Fibroblast of pulmonary artery (primary cell): ENCODE measurements at places on chromosomes 2 and 18.

GRCh38 chr2:157046396-157046795 lies 211.1 kb upstream of the GALNT5 start:
- no peak for DNase-seq

- DNase-seq, result no peak
These were observed 214.3 kb downstream of the MGAT5 start for GRCh38 chr2:134468164-134468563.

- peak; percentile 49 for DNase-seq
These were observed 166.5 kb upstream of the COPS8 start for GRCh38 chr2:236919209-236919608.

GRCh38 chr2:129354631-129355030 lies 624.8 kb upstream of the RAB6C start:
- no peak for DNase-seq

DNA sequence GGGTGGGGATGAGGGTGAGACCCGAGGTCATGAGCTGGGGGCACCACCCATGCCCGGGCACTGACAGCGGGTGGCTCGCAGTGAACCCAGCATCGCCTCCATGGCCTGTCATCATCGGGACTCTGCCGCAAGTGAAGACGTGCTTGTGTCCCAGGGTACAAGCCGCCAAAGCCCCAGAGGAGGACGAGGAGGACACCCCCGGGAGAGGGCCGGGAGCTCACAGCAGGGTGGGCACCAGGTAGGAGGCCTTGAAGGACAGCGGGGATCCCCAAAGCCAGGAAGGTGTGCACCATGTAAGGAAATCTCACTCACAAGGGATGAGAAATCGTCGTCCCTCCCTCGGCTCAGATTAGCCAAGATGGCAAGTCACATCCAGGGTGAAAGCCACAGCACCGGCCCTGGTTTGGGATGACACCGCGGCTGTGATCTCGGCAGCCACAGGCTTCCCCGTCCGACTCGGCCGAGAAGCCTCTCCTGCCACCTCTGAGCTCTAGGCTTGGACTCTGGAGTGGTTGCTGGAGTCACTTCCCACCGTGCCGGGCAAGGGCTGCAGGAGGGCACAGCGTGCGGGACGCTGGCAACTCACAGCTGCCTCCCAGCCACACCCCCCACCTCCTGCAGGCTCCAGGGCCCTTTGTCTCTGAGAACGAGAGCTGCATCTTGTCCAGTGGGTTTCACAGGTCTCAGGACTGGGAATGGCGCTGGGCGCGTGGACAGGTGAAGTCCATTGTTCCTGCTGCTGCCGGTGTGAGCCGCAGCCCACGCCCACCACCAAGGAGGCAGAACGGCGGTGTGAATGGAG lies 81.6 kb upstream of the CTDP1 start:
- no peak for DNase-seq
